ENCODE measurements at places on chromosomes 3 and 15.
A peak's percentile ranks its signal among the peaks of the same experiment; 100 is the strongest.

DNA sequence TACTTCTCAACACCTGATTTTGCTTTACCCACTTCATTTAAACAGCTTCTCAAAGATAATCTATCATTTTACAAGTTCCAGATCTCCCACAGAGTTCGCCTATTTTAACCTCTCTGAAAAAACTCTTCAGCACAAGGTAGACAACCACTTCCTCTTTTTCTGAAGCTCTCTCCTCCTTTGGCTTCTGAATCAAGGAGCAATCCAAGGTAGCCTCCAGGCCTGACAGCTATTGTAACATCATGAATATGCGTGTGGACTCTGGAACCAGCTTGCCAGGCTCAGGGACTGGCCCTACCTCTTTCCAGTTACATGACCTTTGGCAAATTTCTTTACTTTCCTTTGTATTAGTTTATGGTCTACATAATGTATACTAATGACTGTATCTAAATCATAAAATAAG lies 405.9 kb upstream of the ZNF385D start:
- DNase-seq, result no peak

DNA sequence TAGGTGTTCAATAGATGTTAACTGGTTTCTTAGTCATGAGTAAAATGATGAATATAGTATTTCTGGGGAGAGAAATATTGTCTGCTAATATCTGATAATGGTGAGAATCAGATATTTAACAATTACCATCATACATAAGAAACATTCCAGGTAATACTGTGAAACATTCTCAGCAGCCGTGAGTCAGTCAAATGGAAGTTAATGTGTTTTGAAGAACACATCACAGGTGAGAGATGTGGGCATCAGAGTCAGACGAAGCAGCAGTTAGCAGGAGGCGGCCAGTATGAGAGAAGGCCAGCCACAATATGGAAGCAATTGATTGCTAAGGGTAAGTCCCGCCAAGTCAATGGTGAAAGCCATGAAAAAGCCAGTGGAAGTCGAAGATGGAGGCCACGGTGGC lies 1035.9 kb downstream of the TUSC7 start:
- DNase-seq, result no peak

- no peak for DNase-seq
These were observed 523.4 kb downstream of the CADM2 start for GRCh38 chr3:85482213-85482490.

- peak; percentile 76 for DNase-seq
These were observed 1.1 kb downstream of the SSR3 start for GRCh38 chr3:156553705-156554356.

- no peak for DNase-seq
These were observed 207.9 kb upstream of the COL8A1 start for GRCh38 chr3:99430348-99431134.

- DNase-seq, result no peak
These were observed 43.1 kb upstream of the PDZRN3 start for GRCh38 chr3:73667889-73668288.

DNA sequence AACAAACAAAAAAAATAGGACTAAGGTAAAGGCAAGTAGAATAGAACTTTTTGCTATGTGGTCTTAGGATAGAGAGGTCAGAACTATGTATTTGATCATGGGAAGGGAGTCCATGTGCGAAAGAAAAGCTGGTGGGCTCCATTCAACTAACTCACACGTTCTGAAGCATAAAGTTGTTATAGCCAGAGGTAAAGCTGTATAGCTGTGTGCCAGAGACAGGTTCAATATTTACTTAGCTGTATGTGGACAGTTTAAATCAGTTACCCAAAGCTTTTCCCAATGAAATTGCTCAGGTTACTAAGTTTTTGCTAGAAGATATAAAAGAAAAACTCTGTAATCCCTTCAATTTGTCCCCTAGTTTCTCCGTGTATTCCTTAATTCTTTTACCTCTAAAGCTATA lies 37.8 kb downstream of the ADGRG7 start:
- no peak for DNase-seq

- no peak for DNase-seq
These were observed 5.1 kb downstream of the TTC21A start for GRCh38 chr3:39112535-39112934.

DNA sequence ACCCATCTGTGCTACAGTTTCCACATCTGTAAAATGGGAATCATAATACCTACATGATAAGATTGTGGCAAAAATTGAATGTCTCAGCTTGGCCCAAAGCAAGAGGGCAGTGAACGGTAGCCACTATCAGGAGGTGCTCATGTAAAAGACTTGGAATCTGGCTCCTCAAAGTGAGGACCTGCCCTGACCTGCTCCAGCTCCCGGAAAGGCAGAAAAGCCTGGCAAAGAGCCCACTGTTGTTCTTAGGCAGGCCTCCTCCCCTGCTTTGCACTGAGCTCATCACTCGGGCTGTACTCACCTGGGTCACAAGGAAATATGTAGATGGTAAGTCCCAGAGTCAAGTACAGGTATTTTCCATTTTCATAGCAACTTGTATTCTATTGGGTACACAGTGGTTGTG lies 250.7 kb upstream of the TBL1XR1 start:
- no peak for DNase-seq

DNA sequence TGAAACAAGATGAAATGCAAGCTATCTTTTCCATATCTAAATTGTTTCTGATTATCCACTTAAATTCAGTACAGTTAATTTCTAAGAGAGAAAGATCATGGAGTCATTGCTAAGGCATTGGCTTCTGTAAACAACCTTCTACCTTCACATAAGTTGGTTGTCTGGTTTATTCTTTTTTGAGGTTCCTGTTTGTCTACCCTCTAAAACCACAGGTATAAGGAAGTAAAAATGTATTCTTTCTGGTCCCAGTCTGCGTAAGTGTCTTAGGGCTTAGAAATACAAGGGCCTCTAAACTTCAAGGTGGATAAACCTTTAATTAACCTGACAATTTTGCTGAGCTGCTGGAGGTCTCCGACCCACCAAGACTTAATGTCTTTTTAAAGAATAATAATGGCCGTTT lies 3.6 kb upstream of the ATOSA start:
- no peak for DNase-seq

DNA sequence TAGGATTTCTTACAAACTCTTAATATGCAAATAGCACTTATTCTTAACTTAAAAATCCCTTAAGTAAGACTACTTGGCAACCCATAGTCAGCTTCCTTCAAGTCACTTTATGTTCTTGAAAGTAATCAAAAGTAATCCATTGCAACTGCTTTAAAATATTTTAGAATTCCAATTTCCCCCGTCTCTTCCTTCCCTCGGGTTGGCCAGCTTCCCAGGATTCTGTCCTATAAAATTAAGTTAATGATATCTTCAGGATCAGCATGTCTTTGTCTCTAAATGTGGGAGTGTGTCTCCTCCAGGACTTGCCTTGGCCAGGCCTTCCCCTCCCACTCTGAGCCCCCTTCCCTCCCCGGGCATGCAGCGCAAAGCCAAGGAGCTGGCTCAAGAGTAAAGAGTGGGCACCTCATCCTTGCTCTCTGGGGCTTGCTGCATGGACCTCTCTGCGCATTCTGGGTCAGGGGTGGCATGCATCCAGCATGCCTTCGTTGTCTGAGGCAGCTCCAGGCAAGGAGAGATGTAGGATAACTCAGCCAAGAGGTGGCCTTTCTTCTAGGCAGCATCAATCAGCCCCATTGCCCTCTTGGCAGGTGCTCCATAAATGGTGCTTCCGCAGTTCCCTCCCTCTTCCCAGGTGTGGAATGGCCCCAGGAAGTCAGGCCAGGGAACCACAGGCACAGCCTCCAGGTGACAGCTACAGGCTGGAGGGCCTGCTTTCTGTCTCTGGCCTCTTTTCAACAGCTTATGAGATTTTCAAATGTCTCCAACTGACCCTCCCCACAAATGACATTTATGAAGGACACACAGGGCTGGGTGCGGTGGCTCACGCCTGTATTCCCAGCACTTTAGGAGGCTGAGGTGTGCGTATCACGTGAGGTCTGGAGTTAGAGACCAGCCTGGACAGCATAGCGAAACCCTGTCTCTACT lies 108.7 kb upstream of the ALDH1A3 start:
- no peak for DNase-seq

DNA sequence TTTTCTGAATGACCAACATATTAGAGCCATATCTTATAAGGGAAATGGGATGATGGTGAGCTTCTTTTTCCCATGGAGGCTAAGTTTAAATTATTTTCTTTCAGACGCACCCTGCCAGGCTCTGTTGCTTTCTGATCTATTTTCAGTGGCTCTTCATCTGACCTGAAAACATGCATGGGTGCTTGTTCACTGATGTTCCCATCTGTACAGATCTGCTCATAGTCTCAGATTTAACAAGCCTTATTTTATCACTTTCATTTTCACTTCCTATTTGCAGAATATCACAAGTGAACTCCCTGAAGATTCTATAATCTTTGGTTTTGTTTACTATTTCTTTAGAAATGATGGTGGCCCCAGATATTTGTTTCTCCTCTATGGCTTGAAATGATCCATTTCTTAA lies 31.1 kb upstream of the SUCLG2 start:
- DNase-seq, result no peak

DNA sequence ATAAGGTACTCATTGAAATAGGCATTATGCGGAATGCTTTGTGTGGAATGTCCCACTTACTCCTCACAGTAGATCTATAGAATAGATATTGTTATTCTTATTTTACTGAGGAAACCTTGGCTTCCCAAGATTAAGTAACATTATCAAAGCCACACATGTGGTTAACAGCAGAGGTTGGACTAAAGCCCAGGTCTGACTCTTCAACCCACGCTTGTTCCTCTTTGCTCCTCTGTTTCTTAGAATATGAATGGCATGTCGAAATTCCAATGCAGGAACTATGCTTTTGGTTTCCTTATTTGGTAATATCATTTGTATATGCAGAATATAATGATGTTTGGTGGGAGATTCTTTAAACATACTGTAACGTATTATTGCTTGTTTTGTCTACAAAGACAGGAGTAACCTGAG lies 818.8 kb upstream of the LMCD1 start:
- peak; percentile 64 for DNase-seq

- DNase-seq, result no peak
These were observed 74.7 kb downstream of the CRYBG3 start for GRCh38 chr3:97896547-97896946.

DNA sequence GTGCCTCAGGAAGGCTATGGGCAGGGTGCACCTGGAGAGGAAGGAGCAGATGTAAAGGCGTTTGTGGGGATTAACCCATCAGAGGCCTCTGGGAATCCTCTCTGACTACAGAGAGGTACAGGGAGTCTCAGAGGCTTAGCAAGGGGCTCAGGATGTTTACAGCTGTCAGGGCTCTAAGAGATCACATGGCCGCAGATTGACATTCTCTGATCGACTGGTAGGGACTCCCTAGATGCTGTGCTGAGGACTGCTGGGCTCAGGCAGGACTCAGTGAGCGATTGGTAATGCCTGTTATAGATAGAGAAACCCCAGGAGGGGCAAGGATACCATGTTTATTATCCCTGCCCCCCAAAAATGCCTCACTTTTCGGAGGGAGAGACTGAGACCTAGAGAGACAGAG lies 103.5 kb downstream of the CORO2B start:
- no peak for DNase-seq

DNA sequence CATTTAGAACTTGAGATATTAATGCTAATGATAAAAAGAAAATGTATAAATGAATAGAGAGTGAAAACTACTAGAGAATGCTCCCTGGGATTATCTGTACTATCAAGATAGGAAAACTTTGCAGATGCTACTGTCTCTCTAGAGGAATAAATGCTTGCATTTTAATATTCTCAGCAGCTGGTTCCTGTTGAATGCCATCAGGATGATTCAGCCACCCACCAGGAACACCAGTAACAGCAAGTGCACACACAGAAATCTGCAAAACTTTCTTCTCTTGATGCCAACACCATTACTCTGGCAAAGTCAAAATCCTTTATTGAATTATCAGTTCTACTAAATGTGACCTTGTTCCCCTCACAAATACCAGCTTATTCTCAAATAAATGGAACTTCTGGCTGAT lies 148.4 kb downstream of the TIGIT start:
- DNase-seq, result peak; percentile 67

- no peak for DNase-seq
These were observed at the start of gene SNX22 for GRCh38 chr15:64151727-64152506. Gene SNX22 (plus strand): TSS chr15:64151731. CDS start chr15:64151776, 45 bp downstream.

GRCh38 chr3:146218880-146219866 lies 31.7 kb downstream of the PLSCR4 start:
- peak; percentile 20 for DNase-seq

Data from brain microvascular endothelial cell (primary cell).